Brain pericyte (primary cell): ENCODE measurements at places on chromosomes 1 and 21.

GRCh38 chr1:24775348-24775747 is 30.1 kb downstream of the CLIC4 start:
- DNase-seq = no peak

DNA sequence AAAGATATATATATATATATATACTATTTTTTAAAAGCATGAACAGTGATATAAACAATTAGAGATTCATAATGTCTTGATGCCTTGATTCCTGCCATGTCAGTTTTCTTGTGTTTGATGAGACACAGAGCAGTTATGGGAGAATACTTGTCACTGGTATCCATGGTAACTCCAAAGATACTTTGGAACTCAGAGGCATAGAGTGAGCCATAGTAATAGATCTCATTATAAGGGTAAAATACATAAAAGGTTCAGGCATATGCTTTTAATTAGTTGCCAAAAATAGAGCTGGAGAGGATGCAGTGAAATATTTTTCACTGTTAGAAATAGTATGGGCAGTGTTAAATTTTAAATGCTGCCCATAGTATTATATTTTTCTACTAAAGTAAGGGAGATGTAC is 134.1 kb downstream of the SYT14 start:
- no peak for DNase-seq

DNA sequence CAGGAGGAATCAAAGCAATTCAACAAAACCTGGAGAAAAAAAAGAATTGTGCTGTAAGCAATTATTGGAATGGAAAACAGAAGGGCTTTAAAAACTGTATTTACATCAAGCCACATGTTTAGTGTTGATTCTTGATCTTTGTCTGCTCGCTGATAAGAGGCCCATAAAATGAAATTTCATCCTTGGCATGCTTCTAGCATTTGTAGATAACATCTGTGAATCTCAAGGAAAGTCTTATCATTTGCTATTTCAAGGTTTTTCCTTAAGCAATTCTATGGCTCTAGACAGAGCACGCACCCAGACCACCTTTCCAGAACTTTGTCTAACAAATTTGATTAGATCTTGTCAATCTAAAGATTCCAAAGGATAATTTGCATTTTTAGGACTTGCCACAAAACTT is 181.0 kb upstream of the FGGY start:
- DNase-seq = no peak

GRCh38 chr21:33751120-33751519 is 108.8 kb downstream of the ITSN1 start:
- no peak for DNase-seq

GRCh38 chr1:225451840-225452515 is 24.1 kb upstream of the LBR start:
- no peak for DNase-seq

GRCh38 chr1:43532716-43533115 is 2.0 kb downstream of the PTPRF start:
- DNase-seq = no peak

GRCh38 chr1:26320896-26321295 is 3.1 kb downstream of the CD52 start:
- DNase-seq = no peak

- DNase-seq = no peak
Observed at GRCh38 chr1:159669338-159669737, 45.1 kb downstream of the CRP start.

GRCh38 chr1:196278816-196279215 is 329.4 kb downstream of the KCNT2 start:
- no peak for DNase-seq
